ENCODE measurements at places on chromosomes 3 and 15. TPM values are rescaled to one million over a fixed set of nuclear protein-coding genes. Genes with fewer than 3 reads are reported as not detected.

- no peak overlapping the region for H3K27ac ChIP-seq
- H3K4me1 ChIP-seq = peaks cover 10% of the 10 kb centered on the region
- no peak for DNase-seq
- H3K4me3 ChIP-seq = no peak overlapping the region
- peaks cover 55% of the 10 kb centered on the region for H3K36me3 ChIP-seq
Observed at GRCh38 chr3:16392065-16392464, 121.4 kb downstream of the RFTN1 start.

- H3K36me3 ChIP-seq = no peaks in the 10 kb centered on the region
- no peak for DNase-seq
- peaks cover 3% of the 10 kb centered on the region for H3K4me1 ChIP-seq
- no peak overlapping the region for H3K27ac ChIP-seq
- H3K4me3 ChIP-seq = no peak overlapping the region
Observed at GRCh38 chr3:127452321-127452821, 138.2 kb downstream of the TPRA1 start.

GRCh38 chr3:178244733-178245709, 291.2 kb upstream of the KCNMB2 start:
- no peaks in the 10 kb centered on the region for H3K36me3 ChIP-seq
- DNase-seq = no peak
- no peak overlapping the region for H3K4me3 ChIP-seq
- H3K27me3 ChIP-seq = no peaks in the 10 kb centered on the region

DNA sequence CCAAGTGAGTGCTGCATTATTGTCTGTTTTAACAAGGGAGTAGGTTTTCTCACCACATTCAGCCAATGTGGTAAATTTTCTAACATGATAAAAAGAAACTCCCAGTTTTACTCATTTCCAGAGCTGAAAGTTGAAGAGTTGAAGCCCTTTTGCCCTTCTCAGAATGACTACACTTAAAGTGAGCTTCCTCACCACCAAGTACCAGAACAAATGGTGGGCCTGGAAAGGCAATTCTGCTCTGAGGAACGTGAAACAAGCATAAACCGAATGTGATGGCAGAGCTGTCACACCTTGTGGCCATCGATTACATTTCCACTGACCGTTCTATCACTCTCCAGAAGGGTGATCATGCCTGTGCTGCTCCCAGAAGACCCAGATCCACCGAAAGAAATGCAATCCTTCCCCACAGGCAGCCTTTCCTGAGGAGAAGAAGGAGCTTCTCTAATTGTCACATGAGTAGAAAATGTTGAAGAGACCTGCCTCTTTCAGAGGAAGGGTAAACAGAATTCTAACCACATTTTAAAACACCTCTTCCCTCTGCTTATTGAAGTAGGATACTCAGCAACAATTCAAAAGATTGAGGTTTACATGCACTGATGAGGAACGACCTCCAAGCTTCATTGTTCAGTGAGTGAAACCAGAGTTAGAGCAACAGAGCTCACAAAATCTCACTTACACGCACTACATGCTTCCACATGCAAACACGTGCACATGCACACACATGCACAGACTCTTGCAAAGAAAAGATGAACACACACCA, 21.4 kb upstream of the CCR9 start:
- H3K4me1 ChIP-seq = peaks cover 77% of the 10 kb centered on the region
- peaks cover 20% of the 10 kb centered on the region for H3K36me3 ChIP-seq
- H3K4me3 ChIP-seq = peak overlapping the region; percentile 43
- peaks cover 81% of the 10 kb centered on the region for H3K27me3 ChIP-seq

GRCh38 chr3:85210540-85210939, 251.8 kb downstream of the CADM2 start:
- H3K4me1 ChIP-seq = no peaks in the 10 kb centered on the region
- H3K27ac ChIP-seq = no peak overlapping the region
- no peaks in the 10 kb centered on the region for H3K36me3 ChIP-seq
- no peaks in the 10 kb centered on the region for H3K27me3 ChIP-seq
- H3K4me3 ChIP-seq = no peak overlapping the region

Gene MME
- total RNA-seq = not detected

GRCh38 chr3:50193746-50194127, 2.3 kb downstream of the GNAT1 start:
- no peak for DNase-seq
- H3K36me3 ChIP-seq = no peaks in the 10 kb centered on the region
- H3K27ac ChIP-seq = no peak overlapping the region
- H3K4me1 ChIP-seq = peaks cover 10% of the 10 kb centered on the region
- peaks cover 27% of the 10 kb centered on the region for H3K27me3 ChIP-seq
- H3K4me3 ChIP-seq = no peak overlapping the region

- no peak overlapping the region for H3K4me3 ChIP-seq
- no peaks in the 10 kb centered on the region for H3K36me3 ChIP-seq
- DNase-seq = no peak
- H3K27ac ChIP-seq = no peak overlapping the region
- no peaks in the 10 kb centered on the region for H3K4me1 ChIP-seq
- H3K27me3 ChIP-seq = peaks cover 12% of the 10 kb centered on the region
Observed at GRCh38 chr15:36545467-36545992, 33.9 kb upstream of the CDIN1 start.

DNA sequence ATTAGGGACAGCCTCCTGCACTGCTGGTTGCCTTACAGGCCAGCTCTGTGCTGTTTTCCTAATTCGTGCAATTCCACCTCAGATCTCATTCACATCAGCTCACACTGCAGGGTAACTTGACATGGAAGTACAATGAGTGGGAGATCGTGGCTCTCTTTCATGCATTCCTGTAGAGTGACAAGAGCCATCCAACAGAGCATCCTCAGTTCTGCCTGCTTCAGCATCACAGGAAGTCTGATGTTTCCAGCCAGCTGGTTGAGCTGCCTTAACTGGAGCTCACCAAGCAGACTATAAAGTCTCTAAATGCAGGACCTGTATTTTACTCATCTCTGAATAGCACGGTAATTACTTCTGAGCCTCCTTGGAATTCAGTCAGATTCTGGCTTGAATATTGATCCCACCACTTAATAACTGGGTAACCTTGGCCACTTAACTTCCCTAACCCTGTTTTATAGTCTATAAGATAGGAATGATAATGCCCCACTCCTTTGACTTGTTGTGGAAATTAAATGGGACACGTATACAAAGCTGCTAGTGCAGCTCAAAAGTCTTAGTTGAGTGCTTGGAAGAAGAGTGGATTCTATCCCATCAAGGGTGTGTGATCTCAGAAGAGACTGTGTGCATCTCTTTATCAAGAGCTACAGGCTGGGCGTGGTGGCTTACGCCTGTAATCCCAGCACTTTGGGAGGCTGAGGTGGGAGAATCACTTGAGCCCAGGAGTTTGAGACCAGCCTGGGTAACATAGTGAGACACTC, 1.4 kb upstream of the DIS3L start:
- H3K27ac ChIP-seq = peak overlapping the region; percentile 85
- no peak for DNase-seq
- H3K4me3 ChIP-seq = peak overlapping the region; percentile 77

DNA sequence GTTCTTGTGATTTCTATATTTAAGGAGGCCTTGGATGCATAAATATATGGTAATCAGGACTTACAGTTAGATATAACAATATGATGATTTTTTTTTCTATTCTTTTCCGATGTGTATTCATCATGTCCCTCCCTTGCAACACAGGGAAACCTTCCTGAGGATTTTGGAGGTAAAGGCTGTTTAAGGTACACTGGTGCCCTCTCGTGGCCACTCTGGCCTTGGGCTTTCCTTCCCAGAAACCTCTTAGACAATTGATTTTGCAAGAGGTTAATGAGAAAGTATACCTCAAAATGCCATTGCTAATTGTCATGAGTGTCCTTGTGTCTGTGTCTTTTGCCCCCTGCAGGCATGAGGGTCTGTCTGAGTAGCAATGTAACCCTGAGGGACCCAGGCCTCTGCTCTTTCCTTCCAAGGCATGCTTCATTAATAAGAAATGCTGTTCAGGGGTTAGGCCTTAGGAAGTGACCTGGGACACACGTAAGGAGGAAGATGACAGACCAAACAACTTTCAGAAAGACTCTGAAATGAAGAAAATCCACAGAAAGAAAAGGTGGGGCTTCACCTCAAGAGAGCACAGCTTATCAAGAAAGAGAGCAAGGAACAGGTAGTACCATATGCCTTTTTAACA, 70.3 kb upstream of the PPP2R3A start:
- no peaks in the 10 kb centered on the region for H3K4me1 ChIP-seq
- H3K36me3 ChIP-seq = no peaks in the 10 kb centered on the region
- H3K4me3 ChIP-seq = no peak overlapping the region

Gene H1-8
- total RNA-seq = not detected

GRCh38 chr15:73632670-73633058, 525 bp downstream of the NPTN start:
- H3K27me3 ChIP-seq = peaks cover 23% of the 10 kb centered on the region
- peak; percentile 57 for DNase-seq
- H3K4me1 ChIP-seq = peaks cover 52% of the 10 kb centered on the region
- peaks cover 5% of the 10 kb centered on the region for H3K36me3 ChIP-seq

Gene GPR15
- total RNA-seq = 107 TPM

DNA sequence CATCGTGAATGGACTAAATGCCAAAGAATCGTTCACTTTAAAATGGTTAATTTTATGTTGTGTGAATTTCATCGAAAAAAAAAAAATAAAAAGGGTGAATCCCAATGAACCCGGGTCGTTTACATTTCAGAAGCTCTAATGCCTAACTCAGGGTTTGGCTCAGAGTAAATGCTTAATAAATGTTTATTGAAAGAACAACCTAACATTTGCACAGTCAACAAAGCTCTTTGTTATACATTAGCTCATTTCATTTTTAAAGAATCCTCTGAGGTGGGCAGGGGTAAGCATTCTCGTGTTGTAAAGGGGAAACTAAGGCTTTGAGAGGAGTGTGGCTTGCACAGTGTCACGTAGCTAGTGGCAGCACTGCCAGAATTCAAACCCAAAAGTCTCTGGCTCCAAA, 109.5 kb downstream of the RPLP1 start:
- DNase-seq = no peak
- H3K27ac ChIP-seq = no peak overlapping the region
- peaks cover 8% of the 10 kb centered on the region for H3K27me3 ChIP-seq
- H3K4me1 ChIP-seq = no peaks in the 10 kb centered on the region

Gene ULK3
- 48.5 TPM for total RNA-seq

DNA sequence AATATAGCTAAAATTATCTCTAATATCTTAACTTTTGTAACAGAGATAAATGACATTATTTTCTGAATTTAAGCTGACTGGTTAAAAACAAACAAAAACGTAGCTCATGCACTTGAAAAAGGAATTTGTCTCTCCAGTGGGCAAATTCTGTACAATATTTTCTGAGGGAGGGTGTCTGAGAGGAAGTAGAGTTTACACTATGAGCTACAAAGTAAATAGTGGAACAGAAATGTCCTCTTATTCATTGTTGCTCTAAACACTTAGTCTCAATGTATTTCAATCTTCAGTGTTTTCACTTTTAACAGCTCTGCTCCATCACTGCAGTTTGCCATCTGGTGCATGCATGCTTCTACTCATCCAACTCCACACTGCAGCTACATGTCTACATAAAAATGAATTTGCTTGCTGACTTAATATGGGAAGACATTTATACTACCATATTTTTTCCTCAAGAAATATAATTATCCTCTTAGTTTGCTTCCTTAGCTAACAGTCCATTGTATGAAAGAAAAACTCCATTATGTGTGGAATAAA, 817.4 kb upstream of the LMCD1 start:
- no peak overlapping the region for H3K4me3 ChIP-seq
- H3K36me3 ChIP-seq = no peaks in the 10 kb centered on the region
- no peak for DNase-seq
- no peaks in the 10 kb centered on the region for H3K4me1 ChIP-seq
- H3K27me3 ChIP-seq = no peaks in the 10 kb centered on the region

- H3K36me3 ChIP-seq = no peaks in the 10 kb centered on the region
- no peak for DNase-seq
- H3K4me3 ChIP-seq = no peak overlapping the region
Observed at GRCh38 chr3:161171113-161171512, 50.0 kb upstream of the NMD3 start.

Gene KLHL6
- 30.9 TPM for total RNA-seq

DNA sequence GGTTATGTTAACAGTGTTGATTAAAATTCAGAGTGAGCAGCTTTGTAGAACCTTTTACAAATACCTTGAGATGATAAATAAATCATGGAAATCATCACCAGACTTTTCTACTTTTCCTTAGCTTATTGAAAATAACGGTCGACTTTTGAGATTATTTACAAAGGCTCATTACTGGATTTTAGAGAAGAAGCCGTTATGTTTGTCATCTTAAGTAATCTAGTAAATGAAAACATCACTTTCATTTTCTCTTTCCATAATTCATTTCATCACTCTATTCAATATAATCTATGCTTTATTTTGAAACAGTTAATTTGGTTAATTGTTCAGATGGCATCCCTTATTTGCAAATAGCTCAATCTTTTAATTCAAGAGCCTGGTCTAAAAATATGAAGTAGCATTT, 3.6 kb downstream of the PLCL2 start:
- peak overlapping the region; percentile 98 for H3K27ac ChIP-seq
- H3K27me3 ChIP-seq = no peaks in the 10 kb centered on the region
- peaks cover 59% of the 10 kb centered on the region for H3K4me1 ChIP-seq
- DNase-seq = no peak

DNA sequence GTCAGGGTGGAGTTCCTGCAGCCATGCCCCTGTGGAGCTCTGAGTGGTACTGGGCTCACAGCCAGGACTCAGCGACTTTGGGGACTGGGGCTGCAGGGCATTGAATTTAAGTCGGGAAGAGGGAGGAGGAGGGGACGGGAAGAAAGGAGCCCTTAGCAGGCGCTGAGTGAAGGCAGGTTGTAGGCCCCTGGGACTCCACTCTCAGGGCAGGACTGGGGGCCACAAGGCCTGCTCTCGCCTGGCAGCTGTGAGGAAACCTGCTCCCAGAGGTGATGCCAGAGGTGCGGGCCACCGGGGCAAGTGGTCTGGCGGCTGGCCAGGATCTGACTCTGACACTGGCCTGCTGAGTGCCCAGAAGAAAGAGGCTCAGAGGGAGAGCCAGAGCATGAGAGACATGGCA, 73.5 kb downstream of the EPHB3 start:
- peaks cover 3% of the 10 kb centered on the region for H3K4me1 ChIP-seq
- H3K36me3 ChIP-seq = no peaks in the 10 kb centered on the region
- H3K4me3 ChIP-seq = no peak overlapping the region
- no peak for DNase-seq
- no peak overlapping the region for H3K27ac ChIP-seq

- H3K27me3 ChIP-seq = no peaks in the 10 kb centered on the region
- H3K4me3 ChIP-seq = no peak overlapping the region
- no peak for DNase-seq
- no peaks in the 10 kb centered on the region for H3K4me1 ChIP-seq
- no peak overlapping the region for H3K27ac ChIP-seq
Observed at GRCh38 chr3:94904156-94904674, 841.4 kb downstream of the NSUN3 start.

Gene HCLS1
- total RNA-seq = 312 TPM

Gene ARHGAP11A
- total RNA-seq = 141 TPM

DNA sequence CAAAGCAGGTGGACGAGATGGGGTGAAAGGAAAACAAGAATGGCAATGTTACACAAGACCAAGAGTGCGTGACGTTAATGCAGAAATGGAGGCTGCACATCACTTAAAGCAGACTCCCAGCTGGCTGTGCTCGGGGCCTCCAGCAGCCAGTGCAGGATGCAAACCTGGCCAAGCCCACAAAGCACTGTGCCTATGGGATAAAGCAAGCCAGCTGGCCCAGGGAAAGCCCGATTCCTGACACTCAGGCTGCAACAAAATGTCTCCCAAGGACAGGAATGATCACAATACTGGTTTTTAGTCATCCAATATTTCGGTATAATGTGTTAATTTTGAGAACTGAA, 86.2 kb downstream of the SEC22A start:
- no peaks in the 10 kb centered on the region for H3K36me3 ChIP-seq
- no peak overlapping the region for H3K27ac ChIP-seq
- H3K27me3 ChIP-seq = no peaks in the 10 kb centered on the region
- H3K4me1 ChIP-seq = no peaks in the 10 kb centered on the region
- H3K4me3 ChIP-seq = no peak overlapping the region

Gene ZNF662
- total RNA-seq = 0.47 TPM

Gene PARP15
- 40.6 TPM for total RNA-seq
